Bladder microvascular endothelial cell (primary cell): ENCODE measurements at places on chromosomes 2 and 18. TPM values are rescaled to one million over a fixed set of nuclear protein-coding genes. Genes with fewer than 3 reads are reported as not detected.

The ERFE gene
- total RNA-seq: 0.19 and 0.65 TPM in 2 replicates

The CRYGD gene
- total RNA-seq: not detected in 2 replicates

The TLX2 gene
- not detected in 2 replicates for total RNA-seq

The TCF23 gene
- total RNA-seq: not detected in 2 replicates

The CREG2 gene
- total RNA-seq: 0.06 and 0.65 TPM in 2 replicates

The COLEC12 gene
- 0.49 and 61.7 TPM in 2 replicates for total RNA-seq

The TRIM54 gene
- total RNA-seq: 3.1 TPM in 1 of 2 replicates, not detected in the other

The L3MBTL4 gene
- total RNA-seq: 0.16 and 10.8 TPM in 2 replicates

The ME2 gene
- 29.0 and 55.8 TPM in 2 replicates for total RNA-seq

The C2orf15 gene
- under 0.01 TPM in 1 of 2 replicates, not detected in the other for total RNA-seq

The TP53I3 gene
- 46.4 and 120 TPM in 2 replicates for total RNA-seq

The NCKAP1 gene
- total RNA-seq: 61.8 and 247 TPM in 2 replicates

The MGAT4A gene
- 23.8 and 25.7 TPM in 2 replicates for total RNA-seq

The CFAP221 gene
- total RNA-seq: 0.06 and 0.16 TPM in 2 replicates

The POTEE gene
- total RNA-seq: 0.16 and 0.63 TPM in 2 replicates

The MSTN gene
- under 0.01 and 0.19 TPM in 2 replicates for total RNA-seq

The RFTN2 gene
- 7.8 and 14.2 TPM in 2 replicates for total RNA-seq

The CHRND gene
- total RNA-seq: not detected in 2 replicates

The CNTNAP5 gene
- under 0.01 TPM in 1 of 2 replicates, not detected in the other for total RNA-seq

The CTAGE1 gene
- total RNA-seq: not detected in 2 replicates

The EVX2 gene
- total RNA-seq: not detected in 2 replicates

The COX7A2L gene
- 103 and 122 TPM in 2 replicates for total RNA-seq

The KHK gene
- 2.8 and 4.5 TPM in 2 replicates for total RNA-seq

The OXER1 gene
- total RNA-seq: not detected in 2 replicates

The IL1RL2 gene
- not detected in 2 replicates for total RNA-seq

The CXCR2 gene
- not detected in 2 replicates for total RNA-seq

The FLACC1 gene
- 0.49 and 1.3 TPM in 2 replicates for total RNA-seq

The PRPF40A gene
- 67.5 and 126 TPM in 2 replicates for total RNA-seq

The ZNF521 gene
- total RNA-seq: 48.9 and 142 TPM in 2 replicates

The TSPYL6 gene
- not detected in 2 replicates for total RNA-seq

The ITGA6 gene
- 271 and 414 TPM in 2 replicates for total RNA-seq

The OR6B3 gene
- total RNA-seq: not detected in 2 replicates

The TUBA4A gene
- 9.0 and 18.1 TPM in 2 replicates for total RNA-seq

The NOSTRIN gene
- 6.1 and 25.1 TPM in 2 replicates for total RNA-seq

The PDE1A gene
- total RNA-seq: 0.16 and 1.1 TPM in 2 replicates

The SPIRE1 gene
- total RNA-seq: 12.8 and 20.1 TPM in 2 replicates

The UPP2 gene
- total RNA-seq: not detected in 2 replicates

The CPO gene
- 0.19 TPM in 1 of 2 replicates, not detected in the other for total RNA-seq

The APOB gene
- under 0.01 and 0.57 TPM in 2 replicates for total RNA-seq

The NGEF gene
- 0.16 and 0.19 TPM in 2 replicates for total RNA-seq

The IGFBP5 gene
- 0.32 and 0.82 TPM in 2 replicates for total RNA-seq

The PPP1R1C gene
- total RNA-seq: 0.25 and 0.97 TPM in 2 replicates

The ARHGAP28 gene
- 3.6 and 4.5 TPM in 2 replicates for total RNA-seq

The DOK1 gene
- 14.4 and 18.3 TPM in 2 replicates for total RNA-seq

The ACMSD gene
- not detected in 2 replicates for total RNA-seq

The EGR4 gene
- total RNA-seq: not detected in 2 replicates

The LMAN2L gene
- total RNA-seq: 12.3 and 32.2 TPM in 2 replicates

The ITPRID2 gene
- 141 and 185 TPM in 2 replicates for total RNA-seq

The RNASEH1 gene
- total RNA-seq: 25.3 and 28.0 TPM in 2 replicates

The THSD7B gene
- not detected in 2 replicates for total RNA-seq
